NCI-H1417 treated with DMSO at 0.1 percent for 48 hours (cell line): ENCODE measurements at places on chromosomes 5 and 9.

- DNase-seq = no peak
These were observed 222.9 kb downstream of the ARL15 start for GRCh38 chr5:54087436-54087835.

DNA sequence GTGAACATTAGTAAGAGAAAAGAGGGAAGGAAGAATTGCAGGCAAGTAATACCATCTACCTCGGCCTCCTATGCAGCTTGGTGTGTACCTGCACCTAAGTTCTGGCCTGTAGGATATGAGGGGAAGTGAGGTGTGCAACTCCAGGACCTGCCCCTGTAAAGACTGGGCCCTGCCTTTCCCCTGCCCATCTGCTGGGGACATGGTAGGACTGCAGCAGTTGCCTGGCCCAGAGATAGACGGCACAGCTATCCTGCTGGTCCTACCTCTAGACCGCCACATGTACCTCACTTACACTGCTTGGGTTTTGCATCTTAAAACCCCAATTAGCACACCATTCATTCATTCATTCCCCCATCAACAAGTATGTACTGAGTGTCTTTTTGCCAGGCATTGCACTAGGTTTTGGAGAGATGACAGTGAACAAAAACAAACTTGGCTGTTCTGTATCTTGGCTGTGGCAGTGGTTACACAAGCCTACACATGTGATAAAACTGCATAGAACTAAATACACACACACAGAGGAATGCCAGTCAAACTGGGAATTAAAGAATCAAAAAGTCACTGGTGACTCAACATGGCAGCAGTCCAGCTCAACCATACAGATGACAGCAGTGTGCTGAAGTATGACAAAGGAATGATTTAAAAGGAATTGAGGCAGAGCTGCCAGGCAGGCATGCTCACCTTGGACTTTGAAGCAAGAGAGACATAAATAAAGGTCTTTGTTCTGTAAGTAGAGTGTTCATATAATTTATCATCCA, 23.3 kb upstream of the MGAT1 start:
- DNase-seq = no peak

GRCh38 chr9:136085815-136086212, 9.3 kb downstream of the NACC2 start:
- DNase-seq = no peak

DNA sequence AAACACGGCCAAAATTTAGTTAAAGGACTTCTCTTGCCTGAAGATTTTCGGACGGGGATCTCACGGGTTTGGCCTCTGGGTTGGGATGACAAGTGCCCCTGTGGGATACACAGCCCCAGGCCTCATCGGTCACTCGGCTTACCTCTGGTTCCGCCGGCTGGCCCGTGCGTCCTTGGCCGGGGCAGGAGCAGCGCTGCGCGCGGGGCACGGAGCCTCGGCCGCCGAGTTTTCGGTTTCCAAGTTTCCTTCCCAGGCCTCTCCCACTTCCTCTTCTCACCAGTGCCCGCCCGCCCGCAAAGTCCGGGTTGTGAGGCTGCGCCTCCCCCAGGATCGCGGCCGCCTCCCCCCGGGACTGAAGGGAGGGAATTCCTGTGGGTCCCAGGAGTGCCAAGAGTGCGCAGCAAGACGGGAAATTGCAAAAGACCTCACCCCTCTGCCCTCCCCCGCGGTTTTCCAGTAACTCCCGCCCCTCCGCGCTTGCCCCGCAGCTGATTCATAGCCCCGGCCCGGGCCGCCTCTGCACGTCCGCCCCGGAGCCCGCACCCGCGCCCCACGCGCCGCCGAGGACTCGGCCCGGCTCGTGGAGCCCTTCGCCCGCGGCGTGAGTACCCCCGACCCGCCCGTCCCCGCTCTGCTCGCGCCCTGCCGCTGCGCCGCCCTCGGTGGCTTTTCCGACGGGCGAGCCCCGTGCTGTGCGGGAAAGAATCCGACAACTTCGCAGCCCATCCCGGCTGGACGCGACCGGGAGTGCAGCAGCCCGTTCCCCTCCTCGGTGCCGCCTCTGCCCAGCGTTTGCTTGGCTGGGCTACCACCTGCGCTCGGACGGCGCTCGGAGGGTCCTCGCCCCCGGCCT, at the start of gene OSMR:
TSS of gene OSMR (plus strand) at position 487 of the 853 bp plus-strand sequence. CDS start 23,033 bp downstream, outside the sequence.
- no peak for DNase-seq

DNA sequence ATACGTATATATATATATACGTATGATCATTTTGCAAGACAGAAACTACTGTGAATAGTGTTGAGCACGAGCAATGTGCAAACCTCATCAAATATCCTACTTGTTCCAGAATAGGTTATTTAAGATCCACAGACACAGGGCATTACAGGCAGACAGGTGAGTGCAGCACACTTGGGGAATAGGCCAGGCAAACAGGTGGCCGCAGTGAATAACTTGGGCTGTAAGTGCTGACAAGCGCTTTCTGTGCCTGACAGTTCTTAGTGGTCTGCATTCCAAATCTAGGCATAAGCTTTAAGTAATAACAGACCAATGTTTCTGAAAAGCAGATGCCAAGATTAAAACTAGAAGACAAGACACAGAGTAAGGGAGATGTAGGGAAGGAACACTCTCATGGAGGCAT, 77.9 kb downstream of the LHFPL2 start:
- no peak for DNase-seq

DNA sequence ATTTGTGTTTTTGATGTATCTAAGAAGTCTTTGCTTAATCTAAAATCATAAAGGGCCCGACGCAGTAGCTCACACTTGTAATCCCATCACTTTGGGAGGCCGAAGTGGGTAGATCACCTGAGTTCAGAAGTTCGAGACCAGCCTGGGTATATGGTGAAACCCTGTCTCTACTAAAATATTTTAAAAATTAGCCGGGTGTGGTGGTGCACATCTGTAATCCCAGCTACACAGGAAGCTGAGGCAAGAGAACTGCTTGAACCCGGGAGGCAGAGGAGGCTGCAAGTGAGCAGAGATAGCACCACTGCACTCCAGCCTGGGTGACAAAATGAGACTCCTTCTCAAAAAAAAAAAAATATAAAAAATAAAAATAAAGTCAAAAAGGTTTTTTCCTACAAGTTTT, 9.6 kb downstream of the IL6ST start:
- DNase-seq = no peak

- no peak for DNase-seq
These were observed 94.1 kb upstream of the RANBP6 start for GRCh38 chr9:6109571-6109970.

GRCh38 chr5:31664566-31664965, 25.6 kb downstream of the PDZD2 start:
- DNase-seq = no peak

- no peak for DNase-seq
These were observed at the start of gene GDA for GRCh38 chr9:72149231-72149975. Gene GDA, plus strand, starts transcription at chr9:72149440. Its CDS starts 120 bp downstream, at chr9:72149560.

GRCh38 chr9:14485366-14485765, 171.4 kb upstream of the NFIB start:
- no peak for DNase-seq

DNA sequence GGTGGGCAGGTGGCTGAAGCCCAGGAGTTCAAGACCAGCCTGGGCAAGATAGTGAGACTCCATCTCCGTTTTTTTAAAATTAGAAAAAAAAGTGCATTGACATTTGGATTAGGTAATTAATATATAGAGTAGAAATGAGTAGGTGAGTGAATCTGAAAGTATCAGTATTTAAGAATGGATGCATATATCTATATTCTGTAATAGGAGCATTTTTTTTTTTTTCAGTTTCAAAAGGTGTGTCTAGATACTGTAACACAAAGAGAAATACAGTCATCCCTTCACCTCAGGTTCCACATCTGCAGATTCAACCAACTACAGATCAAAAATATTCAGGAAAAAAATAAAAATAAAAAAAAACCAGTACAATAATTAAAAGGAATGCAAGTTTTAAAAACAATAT, 50.8 kb downstream of the RBM27 start:
- DNase-seq = no peak

- no peak for DNase-seq
These were observed 54.1 kb upstream of the PDE8B start for GRCh38 chr5:77156379-77156778.

DNA sequence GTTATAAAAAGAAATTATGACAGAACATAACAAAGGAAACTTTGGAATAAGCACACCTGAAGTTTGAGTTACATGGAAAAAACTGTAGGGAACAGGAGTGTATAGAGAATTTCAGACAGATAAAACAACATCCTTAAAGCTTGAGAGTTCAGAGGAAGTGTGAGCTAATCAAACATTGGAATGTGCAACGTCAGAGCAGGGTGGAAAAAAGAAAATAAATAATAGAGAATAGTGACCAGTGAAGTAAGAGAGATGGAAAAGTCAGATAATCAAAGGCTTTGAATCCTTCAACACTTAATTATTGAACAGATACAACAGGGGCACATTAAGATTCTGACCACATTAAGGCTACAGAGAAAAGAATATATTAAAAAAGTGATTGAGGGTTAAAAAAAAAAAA, 128.5 kb upstream of the CDH10 start:
- no peak for DNase-seq

GRCh38 chr9:83930881-83931280, 9.6 kb upstream of the KIF27 start:
- DNase-seq = no peak

GRCh38 chr9:83419961-83420360, 118.2 kb downstream of the FRMD3 start:
- DNase-seq = no peak

DNA sequence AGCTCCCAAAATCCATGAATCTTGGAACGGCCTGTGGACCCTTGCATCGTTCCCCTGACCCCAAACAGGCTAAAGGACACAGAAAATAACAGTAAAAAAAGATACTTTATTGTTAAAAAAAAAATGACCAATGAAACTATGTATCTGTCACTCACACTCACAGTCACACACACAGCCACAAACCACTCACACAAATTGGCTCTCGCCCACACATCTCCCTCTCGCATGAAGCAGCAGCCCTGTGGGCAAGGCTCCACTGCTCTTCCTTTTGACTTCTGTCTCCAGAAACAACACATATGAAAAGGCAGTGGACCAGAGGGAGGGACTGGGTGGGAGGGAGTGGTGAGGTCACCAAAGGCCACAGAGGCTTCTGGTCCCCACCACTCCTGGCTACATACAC, 56.6 kb downstream of the SLC36A1 start:
- no peak for DNase-seq

DNA sequence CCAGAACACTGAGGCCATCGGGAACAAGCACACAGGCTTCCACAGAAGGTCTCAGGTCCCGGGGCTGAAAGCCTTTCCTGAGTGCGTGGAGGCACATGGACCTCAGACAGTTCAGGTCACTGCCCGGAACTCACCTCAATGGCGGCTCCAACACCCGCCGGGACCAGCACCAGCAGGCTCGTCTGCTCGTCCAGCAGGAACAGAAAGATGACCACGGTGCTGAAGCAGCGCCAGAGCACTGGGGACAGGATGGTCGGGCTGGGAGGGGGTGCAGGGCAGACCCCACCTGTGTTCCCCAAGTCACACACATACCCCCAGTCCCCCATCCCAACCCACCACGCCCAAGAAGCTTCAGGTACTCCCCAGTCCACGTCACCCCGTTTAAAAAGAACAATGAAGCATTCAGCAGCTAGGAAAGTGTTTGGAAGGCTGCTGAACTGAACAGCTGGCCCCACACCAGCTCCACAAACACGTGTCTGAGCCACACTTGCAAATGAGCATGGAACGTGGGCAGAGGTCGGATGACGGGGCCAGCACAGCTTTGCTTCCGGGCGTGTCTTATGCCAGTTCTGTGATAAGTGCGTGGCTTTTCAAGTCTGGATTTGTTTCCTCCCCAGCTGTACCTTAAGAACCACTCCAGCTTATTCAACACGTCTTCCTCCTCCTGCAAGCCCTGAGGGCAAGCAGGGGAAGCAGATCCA, 14.6 kb downstream of the CLPTM1L start:
- no peak for DNase-seq

- DNase-seq = no peak
These were observed 655 bp downstream of the GRIN1 start for GRCh38 chr9:137139468-137140150.

GRCh38 chr9:109379513-109379912, 58.7 kb upstream of the EPB41L4B start:
- DNase-seq = no peak

GRCh38 chr5:150068961-150069645, 17.3 kb downstream of the CSF1R start:
- DNase-seq = no peak

DNA sequence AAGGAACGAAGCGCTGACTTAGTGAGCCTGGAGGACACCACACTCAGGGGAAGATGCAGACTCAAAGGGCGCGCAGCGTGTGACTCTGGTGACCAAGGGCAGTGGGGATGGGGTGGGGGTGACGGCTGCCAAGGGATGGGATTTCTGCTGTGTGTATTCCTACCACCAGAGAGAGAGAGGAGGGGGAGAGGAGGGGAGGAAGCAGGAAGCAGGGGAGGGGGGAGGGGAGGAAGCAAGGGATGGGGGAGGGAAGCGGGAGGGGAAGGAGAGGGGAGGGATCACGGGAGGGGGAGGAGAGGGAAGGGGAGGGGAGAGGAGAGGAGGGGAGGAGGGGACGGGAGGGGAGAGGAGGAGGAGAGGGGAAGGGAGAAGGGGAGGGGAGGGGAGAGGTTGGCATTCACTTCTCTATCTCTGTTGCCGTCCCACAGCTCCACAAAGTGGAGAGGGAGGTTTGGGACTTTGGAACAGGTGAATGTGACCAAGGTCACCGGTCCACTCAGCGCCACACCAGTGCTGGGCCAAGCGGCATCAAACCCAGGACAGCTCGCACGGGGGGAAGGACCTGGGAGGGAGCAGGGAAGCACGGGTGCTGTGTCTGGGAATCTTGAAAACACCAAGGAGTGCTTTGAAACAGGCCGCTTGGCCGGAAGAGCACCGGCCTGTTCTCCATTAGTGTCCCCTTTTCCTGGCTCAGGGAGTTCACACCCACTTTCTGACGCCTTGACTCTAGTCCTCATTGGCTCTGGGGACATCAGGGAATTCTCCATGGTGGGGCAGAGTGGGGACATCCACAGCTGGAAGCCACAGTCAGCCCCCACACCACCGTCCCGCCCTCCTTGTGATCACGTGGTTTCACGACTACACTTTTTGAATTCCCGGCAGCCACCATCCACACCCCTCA, 77.4 kb downstream of the VAV2 start:
- no peak for DNase-seq

GRCh38 chr5:143209881-143210395, 193.5 kb downstream of the NR3C1 start:
- DNase-seq = no peak

- no peak for DNase-seq
These were observed 119.4 kb upstream of the VLDLR start for GRCh38 chr9:2502210-2502609.

GRCh38 chr9:137551264-137552021, at the start of gene MRPL41:
Gene MRPL41, plus strand, starts transcription at chr9:137551879. Its CDS starts 203 bp downstream, at chr9:137552082.
- DNase-seq = peak; percentile 30

DNA sequence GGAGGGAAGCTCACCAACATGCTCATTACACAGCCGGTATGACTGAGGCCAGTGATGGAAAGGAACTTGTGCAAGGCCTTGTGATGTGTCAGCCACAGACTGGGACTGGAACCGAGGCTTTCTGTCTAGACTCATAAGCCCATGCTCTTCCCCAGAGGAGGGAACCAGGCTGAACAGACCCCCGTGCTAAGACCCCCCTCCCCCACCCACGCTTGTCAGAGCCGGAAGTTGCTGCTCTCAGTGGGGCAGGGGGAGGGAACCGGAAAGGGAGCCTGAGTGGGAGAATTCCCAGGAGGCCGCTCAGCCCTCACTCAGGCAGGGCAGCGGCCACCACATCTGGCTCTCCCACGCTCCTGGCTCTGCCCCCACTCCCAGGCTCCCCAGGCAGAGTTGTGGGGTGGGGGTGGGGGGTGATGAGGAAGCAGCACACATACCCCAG, 4.1 kb upstream of the PDGFRB start:
- no peak for DNase-seq

- DNase-seq = no peak
These were observed 477 bp upstream of the GBGT1 start for GRCh38 chr9:133164191-133164590.
